CD4-positive, alpha-beta T cell treated with Interleukin-6 for 4 hours (primary cell): ENCODE measurements at places on chromosomes 4 and X.

DNA sequence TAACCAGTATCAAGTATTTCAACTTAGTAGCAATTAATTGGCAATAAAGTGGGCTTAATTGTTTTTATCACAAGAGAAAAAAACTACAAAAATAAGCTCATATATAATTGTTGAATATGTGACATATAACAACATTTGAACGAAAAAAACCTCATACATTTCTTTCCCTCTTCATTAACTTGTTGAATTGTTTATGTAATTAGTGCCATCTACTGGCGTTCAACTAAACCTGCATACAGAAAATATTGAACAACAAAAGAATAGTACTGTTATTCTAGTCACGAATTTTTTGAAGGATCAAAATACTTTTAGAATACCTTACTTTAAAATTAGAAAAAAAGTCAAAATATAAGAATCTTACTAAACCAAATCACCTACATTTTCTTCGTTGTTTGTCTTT is 586.5 kb upstream of the FTHL17 start:
- DNase-seq: no peak

- DNase-seq: no peak
These were observed 318.0 kb downstream of the FBXW7 start for GRCh38 chr4:152217896-152218295.

DNA sequence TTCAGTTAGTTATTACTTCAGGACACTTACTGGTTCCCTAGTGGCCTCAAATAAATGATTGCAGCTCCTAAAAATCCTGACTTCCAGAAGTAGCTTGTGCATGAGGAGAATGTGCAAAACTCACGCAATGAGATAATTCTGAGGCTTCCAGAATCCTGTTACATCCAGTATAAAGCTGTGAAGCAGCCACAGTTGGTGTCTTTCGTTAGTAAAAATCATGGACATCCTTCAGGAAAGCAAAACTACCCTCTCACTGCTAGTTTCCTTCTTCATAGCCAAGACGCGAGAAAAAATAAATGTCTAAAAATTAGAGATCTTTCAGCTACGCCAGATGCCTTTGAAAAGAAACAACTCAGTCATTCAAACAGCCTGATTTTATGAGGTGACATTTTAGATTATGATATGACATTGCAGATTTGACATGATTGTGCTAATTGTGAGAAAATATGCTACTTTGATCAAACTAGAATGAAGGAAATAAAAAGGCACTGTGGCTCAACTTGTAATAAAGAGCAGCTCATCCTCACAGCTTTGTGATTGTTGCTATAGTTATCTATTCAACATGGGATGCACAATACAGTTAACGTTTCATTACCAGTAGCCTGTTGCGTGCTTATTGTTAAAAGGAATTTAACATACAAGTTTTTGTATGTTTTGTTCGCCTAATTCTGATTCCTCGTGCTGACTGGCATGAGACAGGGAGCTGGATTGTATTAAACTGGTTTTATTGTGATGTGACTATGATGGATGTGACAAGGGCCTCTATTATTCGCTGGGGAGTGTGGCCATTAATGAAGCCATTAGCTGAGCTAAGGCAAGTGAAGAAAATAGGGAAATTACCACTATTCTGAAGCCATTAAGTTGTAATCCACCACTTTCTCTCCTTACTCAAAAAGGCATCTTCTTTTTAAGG is 40.5 kb downstream of the AFF2 start:
- DNase-seq: no peak

DNA sequence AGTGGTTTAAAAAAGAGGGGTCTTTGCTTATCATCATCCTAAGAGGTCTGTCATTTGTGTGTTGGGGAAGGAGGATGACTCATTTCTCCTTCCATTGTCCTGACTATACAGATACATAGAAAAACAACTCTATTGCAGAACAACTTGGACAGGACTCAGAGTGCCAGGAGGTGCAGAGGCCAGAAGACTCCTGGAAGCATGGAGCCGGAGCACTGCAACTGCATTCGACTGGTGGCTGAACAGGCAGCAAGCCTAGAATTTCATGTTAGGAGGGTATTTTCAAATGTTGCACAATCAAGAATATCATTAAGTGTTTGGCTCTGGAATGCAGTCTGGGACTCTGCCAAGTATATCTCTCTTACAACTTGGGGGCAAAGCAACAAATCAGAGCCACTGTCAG is 35.0 kb upstream of the MAML3 start:
- DNase-seq: no peak

DNA sequence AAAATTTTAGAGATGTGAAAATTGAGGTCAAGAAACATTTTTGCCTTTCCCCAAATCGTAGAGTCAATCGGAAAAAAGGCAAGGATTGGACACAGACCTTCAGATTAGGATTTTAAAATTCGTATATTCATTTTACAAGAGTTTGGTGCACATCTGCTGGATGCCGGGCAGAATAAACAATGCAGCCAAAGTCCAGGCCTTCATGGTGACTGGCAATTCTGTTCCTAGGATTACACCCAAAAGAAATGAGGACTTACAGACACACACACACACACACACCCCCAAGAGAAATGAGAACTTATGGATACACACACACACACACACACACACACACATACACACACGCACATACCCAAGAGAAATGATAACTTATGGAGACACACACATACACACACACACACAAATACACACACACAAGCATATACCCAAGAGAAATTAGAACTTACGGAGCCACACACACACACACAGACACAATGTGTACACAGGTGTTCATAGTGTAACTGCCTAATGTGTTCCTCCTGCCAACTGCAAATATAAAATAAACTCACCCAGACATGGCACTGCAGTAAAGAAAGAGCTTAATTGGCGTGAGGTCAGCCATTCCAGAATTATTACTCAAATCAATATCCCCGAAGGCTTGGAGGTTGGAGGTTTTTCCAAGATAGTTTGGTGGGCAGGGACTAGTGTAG is 165.7 kb upstream of the STS start:
- no peak for DNase-seq

DNA sequence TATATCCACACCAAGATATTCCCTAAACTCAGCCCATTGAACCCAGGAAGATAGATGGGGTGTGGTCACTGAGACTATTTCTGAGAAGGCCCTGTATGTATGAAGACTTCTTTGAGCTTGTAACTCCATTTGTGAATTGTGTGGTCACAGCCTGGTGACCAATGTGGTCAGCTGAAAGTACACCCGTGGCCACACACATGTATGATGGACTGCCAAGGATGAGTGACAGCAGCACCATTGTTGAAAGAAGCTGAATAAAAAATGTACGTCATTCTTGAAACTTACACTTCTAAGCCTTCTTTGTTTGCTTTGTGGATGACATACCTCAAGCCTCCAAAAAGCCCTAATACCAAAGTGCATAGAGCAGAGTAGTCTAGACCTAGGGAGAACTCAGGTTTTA is 581.4 kb downstream of the RAB28 start:
- DNase-seq: no peak

DNA sequence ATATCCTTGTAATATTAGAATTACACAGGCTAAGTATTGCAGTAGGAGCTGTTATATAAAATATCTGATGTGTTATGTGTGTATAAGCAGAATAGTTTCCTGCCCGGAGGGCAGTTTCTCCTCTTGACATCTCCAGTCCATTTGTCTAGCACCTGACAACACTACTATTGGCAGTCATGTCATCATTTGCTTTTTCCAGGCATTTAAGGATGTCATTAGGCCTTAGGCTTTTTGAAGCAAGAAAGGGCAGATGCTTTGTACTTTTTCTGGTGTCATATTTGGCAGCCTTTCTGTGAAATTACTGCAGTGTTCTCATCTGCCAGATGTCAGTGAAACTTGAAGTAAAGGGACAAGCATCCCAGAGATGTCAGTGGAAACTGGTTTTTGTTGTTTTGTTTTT is 2017.6 kb upstream of the IGFBP7 start:
- DNase-seq: no peak

GRCh38 chrX:149528381-149528780 is 12.4 kb upstream of the EOLA1 start:
- DNase-seq: no peak

DNA sequence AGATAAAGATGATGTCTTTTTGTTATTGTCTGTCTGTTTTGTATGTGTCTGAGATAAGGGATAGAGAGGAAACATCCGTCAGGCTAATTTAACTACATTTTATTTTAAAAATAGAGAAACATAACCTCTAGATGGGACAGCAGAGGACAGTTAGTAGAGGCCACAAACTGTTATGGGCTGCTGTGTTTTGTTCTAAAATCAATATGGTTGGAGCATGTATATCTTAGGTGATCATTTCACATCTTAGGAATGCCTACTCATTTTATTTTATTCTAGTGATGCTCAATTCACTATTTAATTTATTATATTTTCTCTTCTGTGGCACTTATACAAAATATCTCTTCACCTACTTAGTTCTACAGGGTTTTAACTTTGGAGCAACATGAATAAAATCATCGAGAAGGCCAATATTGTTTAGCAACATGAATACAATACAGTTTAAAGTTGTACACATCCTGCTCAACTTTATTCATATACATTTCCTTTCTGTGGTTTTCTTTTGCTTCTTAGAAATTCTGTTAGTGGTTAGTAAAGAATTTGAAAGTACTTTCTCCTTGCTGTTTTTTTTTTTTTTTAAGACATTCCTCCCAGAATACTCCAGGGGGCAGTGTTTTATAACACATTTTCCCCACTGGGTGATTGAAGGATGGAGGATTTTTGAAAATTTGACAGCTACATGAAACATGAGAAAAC is 392.9 kb downstream of the UNC5C start:
- DNase-seq: no peak

DNA sequence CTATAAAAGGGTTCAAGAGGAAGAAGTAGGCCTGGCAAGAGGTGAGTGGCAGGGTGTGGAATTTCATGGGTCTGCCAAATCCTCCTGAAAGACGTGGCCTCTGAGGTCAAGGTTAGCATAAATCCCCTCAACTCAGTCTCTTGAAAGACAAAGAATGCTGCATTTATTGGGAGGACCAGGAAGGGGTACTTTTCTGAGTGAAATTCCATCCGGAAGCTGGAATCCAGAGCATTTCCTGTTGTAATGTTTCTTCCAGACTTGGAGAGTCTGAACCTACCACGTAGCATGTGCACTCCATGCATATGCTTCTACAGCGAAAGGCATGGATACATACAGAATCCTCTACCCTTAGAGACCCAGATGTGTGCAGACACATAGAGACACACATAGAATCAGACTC is 13.4 kb upstream of the FGD1 start:
- DNase-seq: no peak

- DNase-seq: no peak
These were observed 89.0 kb downstream of the GLRA2 start for GRCh38 chrX:14618177-14618965.

GRCh38 chrX:149346306-149346705 is 158.8 kb downstream of the IDS start:
- no peak for DNase-seq

GRCh38 chr4:149912000-149912399 is 96.4 kb upstream of the IQCM start:
- no peak for DNase-seq

GRCh38 chrX:66049056-66049455 is 9.2 kb upstream of the VSIG4 start:
- DNase-seq: no peak

DNA sequence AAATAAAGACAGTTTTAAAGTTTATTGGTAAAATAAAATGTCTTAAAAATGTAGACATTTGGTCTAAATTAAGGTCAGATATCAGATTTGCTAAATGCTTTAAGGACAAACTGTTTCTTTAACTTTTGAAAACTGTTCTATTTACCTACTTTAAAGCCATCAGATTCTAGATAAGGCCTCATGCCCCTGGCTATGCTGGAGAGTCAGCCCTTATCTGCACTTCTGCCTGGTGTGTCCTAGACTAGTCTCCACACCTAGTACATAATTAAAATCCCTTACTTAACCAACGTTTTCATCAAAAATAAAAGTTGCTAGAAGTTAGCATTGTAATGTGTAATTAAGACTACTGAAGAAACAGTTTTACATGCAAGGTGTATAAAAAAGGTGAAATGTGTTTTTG is 25.6 kb downstream of the HSD17B11 start:
- DNase-seq: no peak

GRCh38 chrX:19563746-19564145 is 48.4 kb upstream of the MAP3K15 start:
- DNase-seq: no peak

DNA sequence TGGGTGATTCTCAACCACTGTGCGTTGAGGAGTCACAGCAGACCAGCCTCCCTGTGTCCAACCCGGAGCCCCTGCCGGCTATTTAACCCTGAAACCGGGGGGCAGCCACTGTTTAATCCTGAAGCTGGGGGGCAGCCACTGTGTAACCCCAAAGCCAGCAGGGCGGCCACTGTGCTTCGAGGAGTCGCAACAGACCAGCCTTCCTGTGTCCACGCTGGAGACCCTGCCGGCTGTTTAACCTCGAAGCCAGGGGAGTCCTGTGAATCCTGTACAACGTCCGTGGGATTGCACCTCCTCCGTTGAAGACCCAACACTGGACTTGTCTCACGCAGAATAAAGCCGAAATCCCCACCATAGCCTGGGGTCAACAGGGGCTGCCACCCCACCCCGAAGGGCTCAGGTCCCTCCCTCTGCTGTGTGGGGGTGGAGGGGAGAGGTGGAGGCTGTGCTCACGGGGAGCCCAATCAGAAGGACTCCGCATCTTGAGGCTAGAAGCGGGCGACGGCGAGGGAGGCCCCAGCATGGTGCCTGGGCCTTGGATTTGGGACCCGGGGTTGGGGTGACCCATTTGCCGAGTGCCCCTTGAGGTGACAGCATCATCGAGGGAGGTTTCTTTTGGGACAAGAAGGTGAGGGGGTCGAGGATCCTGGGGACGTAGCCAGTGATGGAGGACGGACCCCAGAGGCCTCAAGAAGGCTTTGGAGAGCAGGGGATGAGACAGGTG is 94.9 kb downstream of the ADRA2C start:
- DNase-seq: no peak

GRCh38 chr4:151417164-151417571 is 8.2 kb downstream of the FHIP1A start:
- DNase-seq: no peak

GRCh38 chr4:85092943-85093342 is 126.5 kb upstream of the WDFY3 start:
- DNase-seq: no peak

GRCh38 chrX:46165411-46165810 is 379.8 kb downstream of the ZNF674 start:
- no peak for DNase-seq

GRCh38 chrX:138073626-138074025 is 507.7 kb downstream of the ZIC3 start:
- no peak for DNase-seq
